ENCODE measurements at places on chromosomes 13 and 19.

GRCh38 chr13:100184095-100184494 lies 95.2 kb downstream of the PCCA start:
- DNase-seq = no peak

- DNase-seq = peak; percentile 3
Measured at GRCh38 chr19:5271145-5271544, 69.5 kb downstream of the PTPRS start.

GRCh38 chr13:48567515-48568369 lies 34.9 kb upstream of the RCBTB2 start:
- DNase-seq = peak; percentile 88

DNA sequence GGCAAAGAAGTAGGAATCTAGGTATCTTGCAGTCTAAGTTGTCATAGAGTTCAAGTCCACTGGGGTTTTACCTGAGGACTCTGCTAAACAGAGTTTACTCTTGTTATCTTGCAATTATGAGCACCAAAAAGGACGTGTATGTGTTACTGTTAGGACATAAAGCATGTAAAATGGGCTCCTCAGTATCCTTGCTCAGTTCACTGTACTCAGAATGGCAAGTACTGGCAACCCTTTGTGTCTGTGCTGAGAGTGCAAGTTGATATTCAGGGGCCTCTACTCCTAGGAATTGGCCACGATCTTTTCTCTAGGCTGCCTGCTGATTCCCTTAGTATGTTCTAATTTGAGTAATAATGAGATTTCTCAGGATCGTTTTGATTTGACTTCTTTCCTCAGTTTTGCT lies 13.3 kb downstream of the TDRD3 start:
- no peak for DNase-seq

DNA sequence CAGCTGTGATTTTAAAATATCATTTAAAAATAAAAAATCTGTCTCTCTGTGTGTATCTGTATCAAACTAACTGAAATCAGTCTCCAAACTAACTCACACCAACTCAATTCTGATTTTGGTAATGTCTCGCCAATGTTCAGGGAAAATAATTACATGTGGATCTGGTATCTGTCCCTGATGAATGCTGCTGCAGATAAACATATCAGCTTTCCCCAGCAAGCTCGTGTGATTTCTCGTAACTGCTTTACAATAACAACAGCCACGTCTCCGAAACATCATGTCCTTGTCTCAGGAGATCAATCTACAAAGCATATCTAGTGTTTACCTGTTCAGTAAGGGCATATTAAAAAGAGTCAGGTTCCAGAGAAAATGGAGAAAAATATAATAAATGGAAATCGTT lies 129.0 kb downstream of the IRS2 start:
- DNase-seq = no peak

Data from inflammatory macrophage treated with lipopolysaccharide for 1 hour (primary cell).